ENCODE measurements at places on chromosomes 3 and 15.

GRCh38 chr3:9468460-9468859 lies 71.0 kb downstream of the SETD5 start:
- DNase-seq, result no peak

GRCh38 chr3:171255236-171255806 lies 204.9 kb downstream of the TNIK start:
- DNase-seq, result no peak

DNA sequence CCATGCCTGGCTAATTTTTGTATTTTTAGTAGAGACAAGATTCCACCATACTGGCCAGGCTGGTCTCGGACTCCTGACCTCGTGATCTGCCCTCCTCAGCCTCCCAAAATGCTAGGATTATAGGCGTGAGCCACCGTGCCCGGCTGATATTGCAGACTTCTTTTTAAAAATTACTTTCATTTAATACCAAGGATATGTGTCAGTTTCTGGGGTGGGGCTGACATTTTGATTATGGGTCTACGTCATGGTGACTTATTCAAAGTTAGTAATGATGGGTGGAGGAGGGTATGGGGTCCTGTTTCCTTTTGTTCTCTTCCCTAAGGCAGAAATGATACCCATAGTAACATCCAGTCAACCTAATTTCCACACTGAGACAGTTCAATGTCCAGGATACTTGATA lies 34.7 kb downstream of the GBE1 start:
- no peak for DNase-seq

GRCh38 chr15:62854420-62855084 lies 188.0 kb upstream of the TPM1 start:
- DNase-seq, result no peak

- DNase-seq, result no peak
Observed at GRCh38 chr3:141690431-141691072, 47.5 kb upstream of the RNF7 start.

GRCh38 chr3:29186131-29186599 lies 94.7 kb upstream of the RBMS3 start:
- no peak for DNase-seq

DNA sequence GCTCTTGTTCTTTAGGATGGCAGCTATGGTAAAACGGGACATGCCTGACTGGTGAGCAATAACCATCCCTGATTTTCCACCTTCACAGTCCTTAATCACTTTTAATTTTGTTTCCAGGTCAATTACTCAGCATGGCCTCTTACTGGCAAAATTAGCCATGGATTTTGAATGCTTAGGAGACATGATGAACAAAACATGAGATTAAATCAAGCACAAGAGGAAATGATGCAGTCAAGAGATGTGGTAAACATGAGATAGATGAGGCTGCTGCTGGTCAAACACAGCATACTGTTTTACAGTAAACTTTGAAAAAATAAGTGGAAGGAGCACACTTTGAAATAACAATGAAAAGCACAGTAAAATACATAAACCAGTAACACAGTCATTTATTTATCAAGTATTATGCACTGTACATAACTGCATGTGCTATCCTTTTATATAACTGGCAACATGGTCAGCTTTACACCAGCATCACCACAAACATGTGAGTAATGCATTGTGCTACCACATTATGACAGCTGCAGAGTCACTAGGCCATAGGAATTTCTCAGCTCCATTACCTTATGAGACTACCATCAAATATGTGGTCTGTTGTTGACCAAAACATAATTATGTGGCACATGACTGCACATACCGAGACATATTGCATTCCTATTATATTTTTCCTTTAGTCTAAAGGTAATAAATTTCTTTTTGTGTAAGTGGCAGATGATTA lies 30.1 kb upstream of the ZNF502 start:
- DNase-seq, result no peak

GRCh38 chr3:183306798-183307671 lies 54.0 kb downstream of the B3GNT5 start:
- DNase-seq, result peak; percentile 14

DNA sequence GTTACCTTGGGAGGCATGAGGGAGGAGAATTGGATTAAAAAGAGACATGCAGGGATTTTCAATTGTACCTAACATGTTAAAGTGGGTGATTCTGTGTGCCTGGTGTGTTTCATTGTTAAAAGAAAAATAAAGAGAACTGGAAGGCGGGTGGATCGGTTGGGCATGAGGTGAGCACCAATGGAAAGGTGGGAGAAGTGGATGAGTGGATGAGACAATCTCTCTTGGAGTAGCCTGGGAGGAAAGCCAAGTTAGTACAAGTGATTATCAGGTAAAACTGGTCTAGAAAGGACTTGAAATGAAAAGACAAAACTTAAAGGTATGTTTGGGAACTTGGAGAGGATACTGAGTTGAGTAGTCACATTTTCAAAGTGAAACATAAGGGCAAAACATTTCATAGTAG lies 12.1 kb downstream of the VEPH1 start:
- no peak for DNase-seq

GRCh38 chr15:47794252-47794914 lies 77.1 kb downstream of the SEMA6D start:
- DNase-seq, result no peak

- DNase-seq, result no peak
Observed at GRCh38 chr3:34185301-34185700, 386.9 kb downstream of the PDCD6IP start.

GRCh38 chr3:195125646-195126045 lies 145.3 kb downstream of the XXYLT1 start:
- DNase-seq, result no peak

DNA sequence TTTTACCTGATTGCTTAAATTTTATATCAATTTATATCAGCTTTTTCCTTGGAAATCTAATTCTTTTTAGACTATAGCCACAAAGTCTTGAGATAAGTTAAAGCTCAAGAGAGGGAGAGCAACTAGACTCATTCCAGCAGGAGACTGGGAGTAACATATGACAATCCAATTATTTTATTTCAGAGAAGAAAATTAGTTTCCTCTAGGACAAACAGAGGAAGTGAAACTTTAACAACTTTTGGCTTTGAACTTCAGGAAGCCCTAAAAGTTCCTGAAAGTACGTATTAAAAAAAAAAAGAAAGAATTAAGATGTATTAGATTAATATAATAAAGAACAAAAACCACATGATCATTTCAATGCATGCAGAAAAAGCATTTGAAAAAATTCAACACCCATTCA lies 13.9 kb upstream of the UBE2E2 start:
- no peak for DNase-seq

GRCh38 chr3:54138937-54139547 lies 16.7 kb downstream of the CACNA2D3 start:
- no peak for DNase-seq

- no peak for DNase-seq
Observed at GRCh38 chr15:99114511-99115299, 9.8 kb downstream of the SYNM start.

DNA sequence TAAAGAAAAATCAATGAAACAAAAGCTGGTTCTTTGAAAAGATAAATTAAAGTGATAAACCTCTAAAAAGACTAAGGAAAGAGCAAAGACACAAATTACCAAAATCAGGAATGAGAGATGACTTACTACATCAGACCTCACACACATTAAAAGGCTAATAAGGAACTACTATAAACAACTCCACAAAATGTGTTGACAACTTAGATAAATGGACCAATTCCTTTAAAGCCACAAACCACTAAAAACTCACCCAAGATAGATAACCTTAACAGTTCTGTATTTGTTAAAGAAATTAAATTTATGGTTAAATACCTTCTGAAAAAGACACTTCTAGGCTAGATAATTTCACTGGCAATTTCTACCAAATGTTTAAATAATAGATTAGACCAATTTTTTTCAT lies 170.4 kb downstream of the SMAD6 start:
- DNase-seq, result no peak

GRCh38 chr3:150911771-150912170 lies 6.5 kb upstream of the MINDY4B start:
- no peak for DNase-seq

DNA sequence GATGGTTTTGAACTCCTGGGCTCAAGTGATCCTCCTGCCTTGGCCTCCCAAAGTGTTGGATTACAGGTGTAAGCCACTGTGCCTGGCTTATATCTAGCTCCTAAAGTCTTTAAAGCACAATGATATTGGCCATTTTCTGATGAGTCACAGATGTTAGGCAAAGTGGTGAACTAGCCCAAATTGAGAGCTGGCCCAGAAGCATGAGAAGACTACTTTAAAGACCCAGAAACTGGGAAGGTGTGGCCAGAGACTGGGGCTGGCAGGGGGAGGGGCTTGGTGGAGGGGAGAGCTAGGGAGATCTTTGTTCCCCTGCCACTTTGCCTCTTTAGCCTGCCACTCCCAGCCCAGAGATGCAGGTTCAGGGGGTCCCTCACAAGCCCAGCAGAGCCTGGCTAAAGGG lies 21.6 kb downstream of the CHRNA3 start:
- no peak for DNase-seq

GRCh38 chr3:168162172-168162571 lies 66.4 kb upstream of the GOLIM4 start:
- no peak for DNase-seq

- no peak for DNase-seq
Observed at GRCh38 chr15:36365963-36366362, 213.5 kb upstream of the CDIN1 start.

DNA sequence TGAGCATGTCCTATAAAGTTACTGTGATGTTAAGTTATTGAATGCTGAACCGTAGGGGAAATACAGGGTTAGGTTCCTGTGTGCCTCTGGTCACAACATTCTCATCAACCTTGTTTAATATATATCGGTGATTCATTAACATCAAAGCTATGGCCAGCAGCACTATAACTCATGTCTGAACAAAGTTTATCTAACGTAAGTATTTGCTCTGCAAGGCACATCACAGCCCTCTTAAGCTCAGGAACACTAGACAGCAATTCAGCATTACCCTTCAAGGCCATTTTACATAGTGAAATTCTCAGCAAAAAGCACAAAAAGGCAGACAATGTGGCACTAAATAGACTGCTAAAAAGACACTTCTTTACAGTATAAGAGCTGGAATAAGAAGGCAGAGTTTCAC lies 48.2 kb upstream of the FNDC3B start:
- DNase-seq, result no peak

DNA sequence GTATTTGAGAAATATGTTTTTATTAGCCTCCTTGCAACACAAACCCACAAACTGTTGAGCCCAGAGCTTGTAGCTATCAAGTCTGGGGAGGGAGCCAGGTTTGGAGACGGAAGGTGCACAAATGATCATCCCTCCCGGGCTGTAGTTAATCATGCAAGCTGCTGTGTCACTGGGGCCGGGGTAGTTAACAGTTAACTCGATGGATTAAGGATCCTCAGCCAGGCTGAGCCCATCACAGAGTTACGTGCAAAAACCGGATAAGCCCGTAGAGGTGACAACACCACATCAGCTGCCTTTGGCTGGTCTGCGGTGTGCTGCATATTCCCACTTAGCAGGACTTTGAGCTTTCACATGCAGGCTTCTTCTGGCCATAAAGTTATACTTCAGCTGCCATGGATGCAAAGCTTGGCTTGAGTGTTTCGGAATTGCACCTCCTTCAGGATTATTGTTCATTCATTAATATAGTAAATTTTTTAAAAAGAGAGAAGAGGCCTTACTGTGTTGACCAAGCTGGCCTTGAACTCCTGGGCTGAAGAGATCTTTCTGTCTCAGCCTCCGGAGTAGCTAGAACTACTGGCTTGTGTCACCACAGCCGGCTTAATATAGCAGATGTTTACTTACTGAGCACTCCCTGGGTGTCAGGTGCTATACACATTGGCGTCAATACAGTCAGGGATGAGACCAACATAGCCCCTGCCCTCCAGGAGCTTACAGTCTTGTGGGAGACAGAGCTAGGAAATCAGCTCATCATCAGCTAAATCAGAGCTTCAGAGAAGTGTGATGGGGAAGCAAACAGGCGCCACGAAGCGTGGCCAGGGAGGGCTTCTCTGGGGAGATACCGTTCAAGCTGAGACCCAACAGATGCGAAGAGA lies 226.8 kb upstream of the BHLHE40 start:
- no peak for DNase-seq

GRCh38 chr15:84023636-84024035 lies 211.9 kb upstream of the GOLGA6L4 start:
- DNase-seq, result no peak

DNA sequence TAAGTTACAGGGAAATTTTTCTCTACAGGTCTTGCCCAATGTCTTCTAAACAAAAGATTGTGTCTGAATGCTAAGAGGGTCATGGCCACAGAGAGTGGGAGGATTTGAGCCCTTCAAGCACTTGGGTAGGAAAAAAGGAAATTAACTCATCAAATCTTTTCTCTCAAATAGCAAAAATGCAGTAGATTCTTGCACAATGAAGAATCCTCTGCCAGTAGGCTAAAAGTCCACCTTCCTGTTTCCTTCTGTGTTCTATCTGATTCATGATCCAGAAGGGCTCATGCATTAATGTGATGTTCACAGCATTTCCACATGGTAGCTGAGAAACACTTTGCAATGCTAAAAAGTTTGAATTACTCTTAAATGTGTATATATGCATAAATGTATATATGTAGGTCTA lies 177.1 kb downstream of the CD47 start:
- DNase-seq, result no peak

DNA sequence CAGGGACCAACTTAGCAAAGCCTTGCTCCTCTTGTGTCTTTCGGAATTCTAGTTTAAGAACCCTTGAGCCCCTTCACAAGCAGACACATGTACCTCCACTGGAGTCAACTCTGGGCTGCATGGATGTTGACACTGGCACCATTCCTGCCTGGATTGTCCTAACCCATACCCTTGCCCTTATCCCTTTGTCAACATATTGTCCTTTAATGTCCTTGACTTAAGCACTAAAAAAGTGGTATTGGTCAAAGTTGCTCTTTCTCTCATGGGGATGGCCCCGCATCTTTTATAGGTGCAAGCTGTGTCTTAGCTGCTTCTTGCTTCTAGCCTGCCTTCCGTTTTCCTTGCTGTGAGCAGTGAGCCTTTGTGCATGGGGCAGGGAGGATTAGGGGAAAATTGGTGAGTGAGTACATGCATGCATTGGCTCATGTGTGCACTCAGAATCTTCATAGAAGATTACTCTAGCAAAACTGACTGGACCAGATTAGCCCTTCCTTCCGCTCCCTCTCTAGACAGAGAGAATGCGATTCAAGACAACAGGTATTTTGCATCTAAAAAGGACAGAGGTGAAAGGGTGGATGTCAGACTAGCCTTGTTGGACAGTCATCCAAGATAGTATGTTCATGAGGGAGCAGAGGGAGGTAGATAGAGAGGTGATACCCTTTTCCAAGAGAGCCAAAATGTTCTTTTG lies 42.4 kb downstream of the TGFBR2 start:
- DNase-seq, result no peak

DNA sequence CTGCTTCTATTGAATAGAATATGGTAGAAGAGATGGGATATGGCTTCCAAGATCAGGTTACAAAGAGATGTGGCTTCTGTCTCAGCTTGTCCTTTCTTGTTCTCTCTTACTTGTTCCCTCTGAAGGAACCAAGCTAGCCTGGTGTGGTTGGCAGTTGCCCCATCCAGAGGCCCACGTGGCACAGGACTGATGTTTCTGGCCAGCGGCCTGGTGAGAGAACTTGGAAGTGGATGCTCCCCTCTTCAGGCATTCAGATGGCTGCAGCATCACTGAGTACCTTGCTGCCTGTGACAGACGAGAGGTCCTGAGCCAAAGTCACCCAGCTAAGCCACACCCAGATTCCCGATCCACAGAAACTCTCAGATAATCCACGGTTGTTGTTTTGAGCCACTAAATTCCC lies 183.6 kb downstream of the NSMCE3 start:
- no peak for DNase-seq

All from CD8-positive, alpha-beta T cell (primary cell).